ENCODE measurements at places on chromosomes 6 and 20. TPM values are rescaled to one million over a fixed set of nuclear protein-coding genes. Genes with fewer than 3 reads are reported as not detected.
A peak's percentile ranks its signal among the peaks of the same experiment; 100 is the strongest.

- H3K27me3 ChIP-seq = no peaks in the 10 kb centered on the region
- no peak overlapping the region for H3K4me3 ChIP-seq
- no peak overlapping the region for H3K27ac ChIP-seq
- no peaks in the 10 kb centered on the region for H3K36me3 ChIP-seq
- no peaks in the 10 kb centered on the region for H3K4me1 ChIP-seq
These were observed 26.9 kb upstream of the MAPRE1 start for GRCh38 chr20:32792731-32793458.

The SYNCRIP gene
- 142 TPM for total RNA-seq

The COL12A1 gene
- total RNA-seq = not detected

The PHACTR3 gene
- total RNA-seq = not detected

GRCh38 chr20:24672181-24672880 lies 202.9 kb downstream of the SYNDIG1 start:
- no peak overlapping the region for H3K4me3 ChIP-seq
- DNase-seq = no peak
- H3K27me3 ChIP-seq = no peaks in the 10 kb centered on the region
- H3K4me1 ChIP-seq = no peaks in the 10 kb centered on the region
- H3K36me3 ChIP-seq = no peaks in the 10 kb centered on the region

GRCh38 chr6:111530218-111530617 lies 47.2 kb upstream of the REV3L start:
- no peak overlapping the region for H3K4me3 ChIP-seq
- no peaks in the 10 kb centered on the region for H3K36me3 ChIP-seq
- no peaks in the 10 kb centered on the region for H3K27me3 ChIP-seq
- no peak for DNase-seq
- no peak overlapping the region for H3K27ac ChIP-seq

The XKR7 gene
- not detected for total RNA-seq

- no peak overlapping the region for H3K4me3 ChIP-seq
- H3K27me3 ChIP-seq = peaks cover 78% of the 10 kb centered on the region
- H3K4me1 ChIP-seq = peaks cover 17% of the 10 kb centered on the region
- DNase-seq = no peak
- no peaks in the 10 kb centered on the region for H3K36me3 ChIP-seq
- H3K27ac ChIP-seq = no peak overlapping the region
These were observed 2.5 kb upstream of the RAET1G start for GRCh38 chr6:149925253-149925973.

The CALHM4 gene
- not detected for total RNA-seq

The RHAG gene
- total RNA-seq = not detected

- no peaks in the 10 kb centered on the region for H3K36me3 ChIP-seq
- H3K27ac ChIP-seq = peak overlapping the region; percentile 62
- H3K4me1 ChIP-seq = peaks cover 7% of the 10 kb centered on the region
- H3K4me3 ChIP-seq = peak overlapping the region; percentile 81
- DNase-seq = no peak
These were observed 1.0 kb downstream of the HELZ2 start for GRCh38 chr20:63572788-63573646.

The EHMT2 gene
- 69.1 TPM for total RNA-seq
